ENCODE measurements at places on chromosomes 12 and 14.

DNA sequence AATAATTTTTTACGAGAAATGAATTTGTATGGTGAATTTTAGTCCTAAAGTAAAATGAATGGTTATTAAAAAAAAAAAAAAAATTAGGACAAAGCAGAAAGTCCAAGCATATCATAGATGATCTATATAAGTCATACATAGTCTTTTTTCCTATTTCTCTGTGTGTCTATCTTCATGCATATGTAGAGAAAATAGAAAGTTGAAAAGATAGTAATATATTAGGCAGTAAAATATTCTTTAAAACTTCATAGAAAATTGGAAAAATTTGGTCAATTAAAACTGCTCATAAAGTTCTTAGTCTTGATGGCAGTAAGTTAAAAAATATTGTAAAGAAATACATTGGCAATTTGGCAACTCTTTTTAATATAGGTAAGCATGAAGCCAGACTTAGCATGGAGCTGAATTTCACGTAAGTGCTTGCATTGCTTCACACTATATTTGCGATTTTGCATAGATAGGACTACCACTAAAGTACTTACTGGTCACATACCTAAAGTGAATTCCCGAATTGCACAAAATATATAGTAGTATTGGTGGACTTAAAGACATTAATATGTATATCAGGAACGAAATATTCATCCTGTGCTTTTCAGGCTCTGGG lies 303.8 kb downstream of the IPO8 start:
- DNase-seq: no peak

GRCh38 chr14:55416866-55417265 lies 5.2 kb upstream of the ATG14 start:
- peak; percentile 19 for DNase-seq

- DNase-seq: no peak
Observed at GRCh38 chr12:38144601-38145436, 171.8 kb upstream of the ALG10B start.

DNA sequence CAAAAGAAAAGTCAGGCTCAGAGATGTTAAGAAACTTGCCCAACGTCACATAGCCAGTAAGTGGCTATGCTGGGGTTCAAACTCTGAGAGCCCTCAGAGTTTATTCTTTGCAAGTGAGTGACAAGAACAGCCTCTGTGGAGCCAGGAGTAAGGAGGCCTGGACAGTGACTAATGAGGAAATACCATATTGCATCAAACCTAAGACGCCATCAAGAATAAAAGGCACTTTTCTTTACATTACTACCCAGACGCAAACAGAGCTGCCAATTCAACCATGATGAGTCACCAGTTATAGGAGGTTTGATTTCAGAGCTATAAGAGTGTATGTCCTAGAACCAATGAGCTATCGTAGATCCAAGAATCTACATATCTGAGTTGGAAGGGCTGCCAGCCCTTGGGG lies 9.4 kb downstream of the TNFRSF1A start:
- no peak for DNase-seq

GRCh38 chr14:88470542-88471440 lies 84.0 kb downstream of the PTPN21 start:
- DNase-seq: no peak

- no peak for DNase-seq
Observed at GRCh38 chr12:106086696-106087095, 52.1 kb downstream of the NUAK1 start.
